ENCODE measurements at places on chromosomes 3 and 15.

DNA sequence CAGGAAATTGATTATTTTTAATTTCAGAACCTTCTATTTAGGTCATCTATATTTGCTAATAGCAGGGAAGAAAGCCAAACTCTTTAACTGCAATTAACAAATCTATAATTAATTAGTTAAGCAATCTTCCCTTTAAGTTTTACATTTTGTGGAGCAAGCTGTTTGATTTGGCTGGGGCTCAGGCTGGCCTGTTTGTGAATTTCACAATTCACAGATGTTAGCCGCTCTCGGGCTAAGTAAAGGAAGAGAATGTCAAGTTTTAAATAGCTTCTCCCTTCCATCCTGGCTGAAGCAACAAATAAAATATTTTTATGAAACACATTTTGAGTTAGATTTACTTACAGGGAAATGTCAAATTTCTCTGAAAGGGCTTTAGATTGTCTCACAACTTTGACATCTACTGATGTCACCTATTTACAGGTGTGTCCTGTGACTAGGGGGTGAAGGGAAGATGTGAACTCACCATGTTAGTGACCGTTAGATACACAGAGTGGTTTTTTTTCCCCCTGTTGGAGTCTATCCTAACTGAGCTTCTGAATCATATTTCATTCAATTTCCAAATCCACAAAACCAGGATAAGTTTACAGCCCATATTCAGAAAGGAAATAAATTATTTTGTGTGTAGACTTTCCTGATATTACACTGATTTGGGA is 1.3 kb upstream of the TP63 start:
- DNase-seq = no peak

DNA sequence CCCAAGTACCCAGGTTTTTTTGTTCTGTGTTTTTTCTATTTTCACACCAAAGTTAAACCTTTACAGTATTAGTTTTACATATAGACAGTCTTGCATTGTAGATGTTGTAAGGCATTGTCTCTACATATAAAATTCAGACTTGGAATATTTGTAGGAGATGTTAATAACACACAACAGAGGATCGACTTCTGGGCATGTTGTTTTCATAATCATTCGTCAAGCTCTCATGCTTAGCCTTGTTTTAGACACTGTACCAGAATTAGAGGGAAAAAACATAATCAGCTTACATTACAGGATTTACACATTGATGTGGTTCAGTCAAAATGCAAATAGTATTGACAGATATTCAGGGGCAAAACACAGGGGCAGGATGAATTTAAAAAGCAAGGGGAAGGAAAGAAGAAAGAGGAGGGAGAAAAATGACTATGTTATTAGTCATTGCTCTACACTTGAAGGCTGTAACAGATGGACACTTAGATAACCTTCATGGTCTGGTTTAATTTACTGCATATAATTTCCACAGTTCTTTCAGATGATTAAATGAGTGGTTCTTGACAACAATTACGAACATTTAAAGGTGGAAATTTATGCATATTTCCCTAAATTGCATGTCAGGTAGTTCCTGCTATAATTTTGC is 7.5 kb downstream of the CMSS1 start:
- no peak for DNase-seq

DNA sequence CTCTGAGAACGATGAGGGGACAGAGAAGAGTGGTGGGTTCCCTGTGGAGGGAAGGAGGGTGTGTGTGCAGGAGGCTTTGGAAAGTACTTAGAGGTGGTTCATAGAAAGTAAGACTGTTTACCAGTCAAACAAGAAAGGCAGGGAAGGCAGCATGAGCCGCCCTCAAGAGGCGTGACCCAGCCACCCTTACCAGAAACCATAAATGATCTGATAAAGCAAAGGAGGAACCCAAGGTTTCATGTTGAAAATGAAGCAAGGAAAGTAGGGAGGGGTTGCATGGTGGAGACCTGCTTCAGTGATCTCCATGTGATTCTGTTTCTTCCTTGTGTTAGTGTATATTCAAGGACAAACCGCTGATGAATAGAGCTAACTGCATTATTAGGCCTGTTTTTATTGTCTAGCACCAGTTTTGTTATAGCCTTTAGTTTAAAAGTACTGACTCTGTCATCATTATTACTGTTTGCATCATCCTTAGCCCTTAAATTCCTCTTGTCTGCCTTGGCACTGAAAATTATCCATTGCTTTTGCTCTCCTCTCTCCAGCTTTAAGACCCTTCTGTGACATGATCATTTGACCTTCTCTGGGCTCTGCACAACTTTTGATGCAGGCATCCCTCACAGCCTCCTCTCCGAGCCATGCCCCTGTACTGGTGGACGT is 96.1 kb downstream of the STAC start:
- DNase-seq = no peak

DNA sequence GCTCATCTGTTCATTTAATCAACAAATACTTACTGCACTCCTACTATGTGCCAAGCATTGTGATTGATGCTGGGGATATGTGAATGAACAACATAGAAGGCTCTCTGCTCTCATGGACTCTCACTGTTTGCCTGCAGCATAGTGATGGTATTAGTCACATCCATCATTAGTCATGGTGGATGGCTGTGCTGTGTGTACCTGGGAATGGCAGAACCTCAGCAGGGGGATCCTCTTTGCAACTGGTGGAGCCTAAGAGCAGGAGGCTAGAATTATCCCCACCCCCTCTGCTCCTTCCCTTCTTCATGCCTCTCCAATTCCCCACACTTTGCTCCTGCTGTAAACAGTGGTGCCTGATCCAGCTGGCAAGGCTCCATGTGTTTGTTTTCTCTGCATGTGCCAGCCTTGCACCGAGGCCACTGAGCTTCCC is 20.5 kb downstream of the BOC start:
- no peak for DNase-seq

DNA sequence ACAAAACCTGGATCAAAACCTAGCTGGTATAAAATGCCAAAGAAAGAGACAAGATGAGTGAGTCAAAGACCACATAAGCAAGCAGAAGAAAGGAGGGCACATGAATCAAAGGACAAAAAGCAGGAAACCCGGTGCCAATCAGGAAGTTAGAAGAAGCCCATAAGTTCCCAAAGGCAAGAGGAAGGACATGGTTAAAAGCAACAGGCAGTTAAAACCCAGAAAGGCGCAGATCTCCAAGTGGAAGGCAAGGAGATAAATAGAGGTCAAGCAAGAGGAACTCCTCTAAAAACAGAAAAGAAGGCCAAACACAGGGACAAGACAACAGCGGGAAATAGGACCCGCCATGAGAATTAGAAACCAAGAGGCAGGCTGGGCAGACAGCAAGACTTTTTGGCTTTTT is 4.4 kb downstream of the TMOD2 start:
- no peak for DNase-seq

DNA sequence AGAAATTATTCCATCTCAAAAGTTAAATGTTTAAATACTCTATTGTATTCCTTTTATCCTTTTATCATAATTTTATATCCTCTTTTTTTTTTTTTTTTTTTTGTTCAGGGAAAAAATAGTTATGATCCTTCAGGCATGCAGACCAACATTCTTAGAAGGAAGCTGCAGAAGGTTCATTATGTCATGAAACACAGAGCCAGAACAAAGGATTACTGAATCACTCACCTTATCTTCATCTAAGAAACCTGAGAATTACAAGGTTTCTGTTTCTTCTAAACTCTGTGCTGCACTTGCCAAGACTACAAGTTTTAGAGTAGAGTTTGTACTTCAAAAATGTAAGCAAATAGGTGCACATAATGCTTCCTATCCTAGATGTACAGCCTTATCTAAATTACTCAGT is 3.3 kb downstream of the PLCH1 start:
- DNase-seq = no peak

GRCh38 chr15:25445412-25445811 is 6.6 kb upstream of the UBE3A start:
- DNase-seq = no peak

DNA sequence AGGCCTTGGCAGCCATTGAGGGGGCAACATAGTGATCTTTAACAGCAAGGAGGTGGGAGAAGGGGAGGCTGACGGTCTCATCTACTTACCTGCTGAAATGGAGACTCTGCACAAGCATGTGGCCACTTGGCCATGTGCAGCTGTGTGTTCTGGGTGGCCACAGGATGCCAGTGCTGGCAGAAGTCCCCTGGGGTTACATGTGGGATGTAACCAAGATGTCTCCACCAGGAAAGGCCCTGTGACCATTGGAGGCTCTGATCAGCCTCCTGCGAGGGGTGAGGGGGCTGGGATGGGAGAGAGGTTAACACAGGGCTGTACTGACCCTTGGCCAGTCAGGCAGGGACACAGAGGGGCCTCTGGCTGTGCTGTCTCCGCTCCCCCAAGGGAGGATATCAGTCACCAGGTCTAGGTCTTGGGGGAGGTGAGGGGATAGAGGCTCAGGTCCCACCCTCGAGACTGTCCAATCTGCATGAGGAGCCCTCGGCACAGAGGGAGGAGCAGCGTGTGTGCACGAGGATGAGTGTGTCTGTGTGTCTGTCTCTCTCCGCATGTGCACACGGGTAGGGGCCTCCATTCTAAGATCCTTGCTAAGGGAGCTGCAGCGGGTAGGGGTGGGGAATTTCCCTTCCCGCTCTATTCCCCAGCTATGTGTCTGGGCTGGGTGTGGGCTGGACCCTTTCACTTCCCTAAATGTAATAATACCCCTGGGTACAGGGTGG is 19.5 kb downstream of the PRKCD start:
- no peak for DNase-seq
